ENCODE measurements at places on chromosomes 13 and 19. TPM values are rescaled to one million over a fixed set of nuclear protein-coding genes. Genes with fewer than 3 reads are reported as not detected.

Gene ARHGEF7
- 23.3 TPM for polyA plus RNA-seq

Gene HCN2
- polyA plus RNA-seq = 0.27 TPM

DNA sequence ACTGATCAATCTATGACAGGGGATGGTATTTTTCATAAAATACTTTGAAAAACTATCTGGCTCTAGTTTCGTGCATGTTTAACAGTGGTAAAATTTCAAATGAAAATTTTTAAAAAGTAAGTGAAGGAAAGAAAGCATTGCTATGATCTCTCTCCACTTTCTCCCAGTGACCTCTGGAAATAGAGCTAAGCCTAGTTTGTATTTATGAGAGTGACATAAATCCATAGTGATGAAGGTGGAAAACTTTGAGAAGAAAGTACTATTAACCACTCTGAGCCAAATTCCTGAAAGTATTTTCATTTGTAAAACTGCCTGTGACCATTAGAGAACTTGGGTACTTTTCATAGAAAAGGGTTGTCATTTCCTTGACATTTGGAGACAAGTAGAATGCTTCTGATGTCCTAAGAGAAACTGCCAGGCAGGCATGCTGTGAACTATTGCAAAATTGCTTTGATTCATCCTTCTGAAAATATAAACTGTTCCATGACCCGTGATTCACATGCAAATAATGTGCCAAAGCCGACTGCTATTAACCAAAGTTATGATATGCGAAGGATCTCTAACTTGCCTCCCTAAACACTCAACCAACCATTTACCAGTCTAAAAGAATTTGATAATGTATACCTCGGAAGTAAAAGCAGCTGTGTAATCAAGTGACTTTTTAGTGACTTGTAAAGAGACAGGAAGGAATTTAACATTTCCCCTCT lies 133.2 kb downstream of the VWA8 start:
- no peak for DNase-seq
- no peak overlapping the region for H3K4me3 ChIP-seq
- no peaks in the 10 kb centered on the region for H3K36me3 ChIP-seq

DNA sequence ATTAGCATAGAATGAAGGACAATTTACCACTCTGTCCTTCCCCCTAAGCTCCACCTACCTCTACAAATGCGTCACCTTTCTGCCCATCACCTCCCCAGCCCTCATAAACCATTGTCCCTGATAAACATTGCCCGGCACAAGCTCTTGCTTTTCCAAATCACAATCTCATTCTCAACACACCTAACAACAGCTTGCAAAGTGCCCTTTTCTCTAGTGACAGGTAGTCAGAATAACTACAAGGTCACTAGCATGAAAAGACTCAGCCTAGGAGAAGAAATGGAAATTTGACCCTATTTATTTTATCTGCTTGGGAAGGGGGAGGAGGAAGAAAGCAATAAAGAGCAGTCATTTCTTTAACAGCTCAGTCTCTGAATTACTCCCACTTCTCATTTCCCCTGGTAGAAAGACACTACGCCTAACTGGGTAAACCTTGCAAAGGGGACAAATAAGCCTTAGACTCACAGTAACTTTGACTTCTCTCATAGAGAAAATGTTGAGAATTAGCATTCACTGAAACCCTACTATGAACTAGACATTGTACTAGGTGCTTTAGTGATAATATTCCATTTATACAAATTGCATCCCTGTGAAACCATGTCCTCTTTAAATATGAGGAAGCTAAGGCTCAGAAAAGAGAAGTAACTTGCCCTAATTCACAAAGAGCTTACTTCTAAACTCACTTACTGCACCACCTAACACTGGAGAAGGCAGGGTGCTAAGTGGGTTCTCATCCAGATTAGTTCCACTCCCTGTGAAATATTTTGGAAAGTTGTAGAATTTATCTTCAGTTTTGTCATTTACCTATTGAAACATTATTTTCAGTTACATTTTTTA lies 116.2 kb upstream of the FNDC3A start:
- no peak for DNase-seq
- H3K36me3 ChIP-seq = no peaks in the 10 kb centered on the region

DNA sequence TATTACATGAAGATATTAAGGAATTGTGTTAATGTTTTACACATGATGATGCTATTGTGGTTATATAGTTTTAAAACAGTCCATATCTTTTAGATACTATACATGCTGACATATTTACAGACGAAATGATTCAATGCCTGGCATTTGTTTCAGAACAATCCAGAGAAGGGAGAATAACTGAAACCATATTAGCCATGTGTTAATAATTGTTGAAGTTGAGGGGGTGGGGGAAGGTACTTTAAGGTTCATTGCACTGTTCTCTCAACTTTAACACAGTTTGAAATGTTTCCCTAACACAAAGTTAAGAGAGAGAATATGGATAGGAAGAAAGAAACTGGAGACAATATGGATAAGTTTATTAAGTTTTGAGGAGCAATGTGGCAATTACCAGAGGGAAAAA lies 5.8 kb downstream of the CRYL1 start:
- no peaks in the 10 kb centered on the region for H3K27me3 ChIP-seq
- H3K36me3 ChIP-seq = no peaks in the 10 kb centered on the region
- no peaks in the 10 kb centered on the region for H3K4me1 ChIP-seq
- no peak overlapping the region for H3K27ac ChIP-seq
- DNase-seq = no peak
- no peak overlapping the region for H3K4me3 ChIP-seq

GRCh38 chr13:56886398-56886797 lies 254.3 kb upstream of the PRR20A start:
- H3K27me3 ChIP-seq = no peaks in the 10 kb centered on the region
- H3K27ac ChIP-seq = no peak overlapping the region
- H3K36me3 ChIP-seq = no peaks in the 10 kb centered on the region
- no peak overlapping the region for H3K4me3 ChIP-seq

DNA sequence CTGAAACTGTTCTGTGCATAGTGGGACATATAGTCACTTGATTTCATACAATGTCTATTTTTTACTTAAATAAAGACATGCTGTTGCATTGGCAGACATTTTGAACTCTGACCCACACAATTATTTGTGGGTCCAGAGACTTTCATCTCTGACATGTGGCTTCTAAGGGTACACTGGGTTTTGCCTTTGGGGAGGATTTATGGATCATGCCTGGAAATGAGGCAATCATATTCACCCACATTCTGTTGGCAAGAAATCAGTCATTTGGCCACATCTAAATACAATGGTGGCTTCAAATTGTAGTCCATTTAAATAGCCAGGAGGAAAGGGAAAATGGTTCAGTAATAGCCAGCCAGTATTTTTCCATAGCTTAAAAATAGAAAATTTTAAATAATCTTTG lies 238.3 kb upstream of the KLF12 start:
- H3K27ac ChIP-seq = no peak overlapping the region
- H3K4me1 ChIP-seq = no peaks in the 10 kb centered on the region
- no peak for DNase-seq
- no peaks in the 10 kb centered on the region for H3K36me3 ChIP-seq

DNA sequence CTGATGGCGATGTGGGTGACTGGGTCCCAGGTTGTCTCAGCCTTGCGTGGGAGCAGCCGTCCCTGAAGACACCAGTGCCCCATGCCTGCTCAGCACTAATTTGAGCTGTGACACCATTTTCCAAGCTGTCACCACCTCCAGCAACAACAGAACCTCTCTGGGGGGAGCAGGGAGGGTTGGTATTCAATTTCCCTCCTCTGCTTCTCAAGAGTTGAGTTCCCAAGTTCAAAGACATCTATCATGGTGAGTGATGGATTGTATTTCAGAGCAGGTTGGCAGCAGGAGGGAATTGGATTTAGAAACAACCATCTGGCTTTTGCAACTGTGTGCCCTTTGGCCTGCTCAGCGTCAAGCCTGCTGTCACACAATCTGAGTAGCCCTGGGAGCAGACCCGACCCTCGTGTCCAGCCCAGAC lies 46.9 kb upstream of the UQCRFS1 start:
- H3K4me3 ChIP-seq = no peak overlapping the region
- H3K36me3 ChIP-seq = no peaks in the 10 kb centered on the region
- no peak overlapping the region for H3K27ac ChIP-seq
- no peaks in the 10 kb centered on the region for H3K4me1 ChIP-seq

DNA sequence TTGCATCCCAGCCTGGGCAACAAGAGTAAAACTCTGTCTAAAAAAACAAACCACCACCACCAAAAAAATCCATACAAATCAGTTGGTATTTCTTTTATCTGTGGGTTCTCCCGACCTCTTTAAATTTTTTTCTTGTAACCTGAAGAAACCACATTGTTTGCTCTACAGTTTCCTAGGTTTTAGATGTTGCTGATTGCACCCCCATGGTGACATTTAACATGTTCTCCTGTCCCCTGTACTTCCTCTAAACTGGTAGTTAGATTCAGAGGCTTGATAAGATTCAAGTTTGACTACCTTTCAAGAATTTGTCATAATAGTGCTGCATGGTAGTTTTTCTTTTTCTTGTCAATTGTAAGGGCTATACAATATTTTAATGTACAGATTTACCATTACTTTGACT lies 24.0 kb downstream of the ALG5 start:
- no peak overlapping the region for H3K27ac ChIP-seq
- H3K36me3 ChIP-seq = peaks cover 42% of the 10 kb centered on the region

Measured in pancreas (tissue), 10 donors.